Activated CD4-positive, alpha-beta memory T cell treated with anti-CD3 and anti-CD28 coated beads for 36 hours (primary cell): ENCODE measurements at places on chromosomes 6 and 20. TPM values are rescaled to one million over a fixed set of nuclear protein-coding genes. Genes with fewer than 3 reads are reported as not detected.

TFAP2C gene
- total RNA-seq, result not detected

DNA sequence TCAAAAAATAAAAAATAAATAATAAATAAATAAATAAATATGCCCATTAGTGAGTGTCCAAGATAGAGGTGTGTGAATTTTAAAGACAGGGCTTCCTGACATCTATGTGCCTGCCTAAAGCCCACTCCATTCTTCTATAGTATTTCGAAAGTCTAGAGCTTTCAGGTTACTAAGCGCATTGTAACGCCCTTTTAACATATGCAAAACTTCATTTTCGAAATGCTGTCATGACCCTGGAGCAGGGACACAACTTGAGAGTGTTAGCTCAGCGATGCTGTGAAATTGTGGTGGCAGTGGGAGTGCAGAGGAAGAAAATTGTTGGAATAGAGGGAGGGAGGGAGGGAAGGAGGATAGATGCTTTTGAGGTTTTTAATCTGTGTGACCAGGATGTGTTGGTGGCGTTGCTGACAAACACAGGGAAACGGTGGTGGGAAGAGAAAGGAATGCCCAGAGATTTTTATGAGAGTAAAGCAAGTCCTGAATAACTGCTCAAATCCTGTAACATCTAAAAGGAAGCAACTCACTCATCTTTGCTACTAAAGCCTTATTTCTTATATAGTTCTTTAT, 169.3 kb downstream of the ARID1B start:
- H3K4me1 ChIP-seq, result peaks cover 49% of the 10 kb centered on the region
- H3K36me3 ChIP-seq, result no peaks in the 10 kb centered on the region
- H3K27me3 ChIP-seq, result no peaks in the 10 kb centered on the region
- H3K27ac ChIP-seq, result no peak overlapping the region

GPX5 gene
- not detected for total RNA-seq

DNA sequence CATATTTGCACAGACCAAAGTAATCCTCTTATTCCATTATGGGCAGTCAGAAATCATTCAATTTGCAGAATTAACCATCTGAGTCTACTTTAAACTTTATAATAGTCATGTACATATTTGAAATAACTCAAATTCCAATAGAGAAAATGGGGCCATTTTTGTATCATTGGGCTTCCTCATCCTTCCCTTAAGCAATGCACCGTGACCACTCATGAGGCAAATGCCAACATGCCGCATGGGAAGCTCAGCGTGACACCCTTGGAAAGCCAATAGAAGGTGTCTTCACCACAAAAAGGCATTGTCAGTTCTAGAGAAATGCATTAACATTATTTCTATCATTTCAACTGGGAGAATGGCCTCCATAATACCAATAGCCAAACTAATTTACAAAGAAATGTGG, 38.5 kb downstream of the SIM1 start:
- H3K36me3 ChIP-seq, result no peaks in the 10 kb centered on the region
- no peaks in the 10 kb centered on the region for H3K4me1 ChIP-seq
- DNase-seq, result no peak
- H3K27ac ChIP-seq, result no peak overlapping the region
- no peak overlapping the region for H3K4me3 ChIP-seq
- H3K27me3 ChIP-seq, result peaks cover 2% of the 10 kb centered on the region

GRCh38 chr6:52328729-52329128, 33.2 kb upstream of the PAQR8 start:
- peaks cover 13% of the 10 kb centered on the region for H3K4me1 ChIP-seq
- no peaks in the 10 kb centered on the region for H3K27me3 ChIP-seq
- H3K27ac ChIP-seq, result no peak overlapping the region
- no peak overlapping the region for H3K4me3 ChIP-seq
- H3K36me3 ChIP-seq, result no peaks in the 10 kb centered on the region

DNA sequence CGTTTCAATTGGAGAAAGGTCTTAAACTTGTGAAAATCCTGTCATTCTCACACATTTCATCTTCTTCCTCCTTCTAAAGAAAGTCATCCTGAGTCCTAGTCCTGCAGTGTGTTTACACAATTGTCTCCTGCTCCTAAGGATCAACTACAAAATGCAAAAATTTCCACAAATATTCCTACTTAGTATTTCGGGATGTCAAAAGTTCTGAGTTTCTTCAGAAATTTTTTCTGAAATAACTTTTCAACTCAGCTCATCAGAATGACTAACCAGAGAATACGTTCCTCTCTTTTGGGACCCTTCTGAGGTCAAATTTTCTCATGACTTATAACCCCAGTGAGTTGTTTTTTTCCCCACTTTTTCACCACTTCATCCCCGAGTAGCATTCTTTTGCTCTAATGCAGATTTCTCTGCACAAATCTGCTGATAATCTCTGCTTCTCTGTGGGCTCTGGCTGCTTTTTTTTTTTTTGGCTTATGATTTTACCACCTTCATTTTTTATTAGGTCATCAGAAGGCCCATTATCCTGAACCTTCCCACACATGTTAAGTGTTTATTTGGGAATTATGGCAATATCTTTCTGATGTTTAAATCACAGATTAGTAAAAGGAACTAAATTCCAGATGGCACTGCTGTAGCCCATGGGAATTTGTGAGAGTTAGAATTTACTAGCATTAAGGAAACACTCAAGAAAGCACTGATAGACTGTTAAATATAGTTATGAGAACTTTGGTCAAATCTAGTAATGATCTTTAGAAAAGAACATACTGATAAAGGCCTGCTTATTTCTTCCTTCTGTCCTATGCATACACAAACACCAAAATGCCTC, 41.4 kb downstream of the MAP3K5 start:
- peak overlapping the region; percentile 74 for H3K27ac ChIP-seq
- no peaks in the 10 kb centered on the region for H3K27me3 ChIP-seq
- peak overlapping the region; percentile 25 for H3K4me3 ChIP-seq
- peaks cover 2% of the 10 kb centered on the region for H3K36me3 ChIP-seq
- no peak for DNase-seq

CCM2L gene
- total RNA-seq, result not detected

GRCh38 chr6:114588726-114589125, 245.9 kb upstream of the HS3ST5 start:
- H3K4me1 ChIP-seq, result no peaks in the 10 kb centered on the region
- DNase-seq, result no peak
- no peaks in the 10 kb centered on the region for H3K27me3 ChIP-seq
- no peak overlapping the region for H3K4me3 ChIP-seq
- no peaks in the 10 kb centered on the region for H3K36me3 ChIP-seq
- H3K27ac ChIP-seq, result no peak overlapping the region

ELMO2 gene
- 57.4 TPM for total RNA-seq

DNA sequence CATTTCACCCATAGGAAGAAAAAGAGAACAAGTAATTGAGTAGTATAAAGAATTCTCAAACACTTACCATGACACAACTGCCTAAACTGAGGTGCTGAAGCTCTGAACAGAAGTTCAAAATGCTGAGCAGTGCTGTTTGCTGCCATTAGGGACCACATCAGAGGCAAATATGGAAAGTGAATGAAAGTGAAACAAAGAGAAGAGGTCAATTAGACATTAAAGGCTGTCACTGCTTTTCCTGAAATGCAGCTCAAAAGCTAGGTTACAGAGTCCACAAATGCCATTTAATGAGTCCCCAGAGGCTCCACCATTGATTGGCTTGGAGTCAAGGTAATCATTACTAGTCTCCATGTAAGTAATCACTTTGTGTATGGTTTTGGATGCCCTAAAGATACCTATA, 46.1 kb downstream of the POU3F2 start:
- H3K4me1 ChIP-seq, result peaks cover 8% of the 10 kb centered on the region
- peaks cover 20% of the 10 kb centered on the region for H3K36me3 ChIP-seq
- no peak for DNase-seq
- H3K4me3 ChIP-seq, result no peak overlapping the region
- no peaks in the 10 kb centered on the region for H3K27me3 ChIP-seq
- H3K27ac ChIP-seq, result no peak overlapping the region

HSPA1A gene
- total RNA-seq, result 68.5 TPM

- H3K27ac ChIP-seq, result no peak overlapping the region
- H3K36me3 ChIP-seq, result no peaks in the 10 kb centered on the region
- H3K27me3 ChIP-seq, result peaks cover 2% of the 10 kb centered on the region
- H3K4me1 ChIP-seq, result peaks cover 29% of the 10 kb centered on the region
- no peak for DNase-seq
These were observed 74.6 kb upstream of the NAA20 start for GRCh38 chr20:19942611-19943010.

CEP250 gene
- 60.8 TPM for total RNA-seq

SLC22A7 gene
- not detected for total RNA-seq

DNA sequence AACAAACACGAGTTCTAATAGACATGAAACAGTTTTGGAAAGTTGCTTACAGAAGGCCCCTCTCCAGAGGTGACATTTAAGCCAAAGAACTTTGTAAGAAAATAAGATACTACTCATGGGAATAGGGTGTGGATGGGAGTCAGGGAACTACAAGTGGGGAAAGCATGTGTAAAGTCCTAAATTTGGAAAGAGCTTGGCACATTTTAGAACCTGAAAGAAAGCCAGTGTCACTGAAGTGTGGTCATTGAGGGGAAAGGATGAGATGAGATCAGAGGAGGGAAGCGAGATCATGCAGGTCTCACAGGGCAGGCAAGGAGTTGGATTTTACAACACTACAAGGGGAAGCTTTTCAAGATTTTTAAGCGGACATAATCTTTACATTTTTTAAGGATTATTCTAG, 38.0 kb downstream of the VGLL2 start:
- no peaks in the 10 kb centered on the region for H3K36me3 ChIP-seq
- no peaks in the 10 kb centered on the region for H3K4me1 ChIP-seq
- H3K4me3 ChIP-seq, result no peak overlapping the region

DNA sequence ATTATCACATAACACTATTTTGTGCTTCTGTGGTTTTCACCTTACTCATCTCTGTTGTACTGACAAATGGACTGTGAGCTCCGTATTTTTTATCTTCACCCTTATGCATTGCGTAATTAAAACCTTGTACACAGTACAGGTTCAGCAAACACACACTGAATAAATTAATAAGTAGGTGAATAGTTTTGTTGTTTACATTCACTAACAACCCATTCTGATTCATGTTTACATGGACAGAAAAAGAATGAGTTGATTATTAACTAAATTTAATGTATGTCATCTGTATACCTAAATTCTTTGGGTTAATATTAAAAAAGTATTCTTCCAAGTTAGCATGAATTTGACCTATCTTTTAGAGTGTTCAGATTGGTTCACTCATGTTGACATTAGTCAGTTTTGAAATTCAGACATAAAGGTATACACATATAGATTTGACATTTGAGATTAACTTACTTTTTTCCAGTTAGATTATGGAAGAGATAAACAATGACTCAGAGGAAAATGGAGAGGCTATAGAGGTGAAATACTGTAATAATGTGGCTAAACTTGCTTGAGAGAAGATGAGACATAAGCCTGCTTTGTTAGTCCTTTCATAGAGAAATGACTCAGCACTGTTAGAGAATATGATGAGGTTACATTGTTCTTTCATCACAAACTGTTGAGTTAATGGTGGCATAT, 541.7 kb upstream of the FLRT3 start:
- no peaks in the 10 kb centered on the region for H3K4me1 ChIP-seq
- no peaks in the 10 kb centered on the region for H3K27me3 ChIP-seq
- no peak overlapping the region for H3K4me3 ChIP-seq
- no peak for DNase-seq
- no peaks in the 10 kb centered on the region for H3K36me3 ChIP-seq

DNA sequence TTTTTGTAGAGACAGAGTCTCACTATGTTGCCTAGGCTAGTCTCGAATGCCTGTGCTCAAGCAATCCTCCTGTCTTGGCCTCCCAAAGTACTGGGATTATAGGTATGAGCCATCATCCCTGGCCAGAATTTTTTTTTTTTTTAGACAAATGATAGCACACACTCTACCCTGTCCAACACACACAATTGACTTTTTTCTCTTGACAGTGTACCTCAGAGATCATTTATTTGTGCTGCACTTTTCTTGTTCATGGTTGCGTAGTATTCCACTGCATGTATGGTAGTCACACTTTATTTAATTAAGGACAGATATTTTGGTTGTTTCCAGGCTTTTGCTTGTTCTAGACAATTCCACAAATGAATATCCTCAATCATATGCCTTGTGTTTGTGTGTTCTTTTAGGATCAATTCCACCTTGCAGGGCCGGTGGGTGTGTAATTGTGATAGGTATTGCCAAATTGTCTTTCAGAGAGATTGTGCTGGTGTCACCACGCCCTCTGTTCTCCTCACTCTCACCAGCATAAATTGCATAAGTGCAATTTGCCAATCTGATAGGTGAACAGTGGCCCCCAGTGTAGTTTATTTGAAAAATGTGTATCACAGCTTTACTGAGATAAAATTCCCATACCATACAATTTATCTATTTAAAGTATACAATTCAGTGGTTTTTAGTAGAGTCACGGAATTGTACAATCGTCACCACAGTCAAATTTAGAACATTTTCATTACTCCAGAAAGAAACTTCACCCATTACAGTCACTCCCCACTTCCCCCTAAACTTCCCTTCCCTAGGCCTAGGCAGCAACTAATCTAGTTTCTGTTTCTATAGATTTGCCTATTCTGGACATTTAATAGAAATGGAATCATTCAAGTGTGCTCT, 20.1 kb downstream of the SRC start:
- H3K27ac ChIP-seq, result no peak overlapping the region
- DNase-seq, result no peak
- H3K36me3 ChIP-seq, result peaks cover 5% of the 10 kb centered on the region

GRCh38 chr6:20533746-20534294, 437 bp upstream of the CDKAL1 start:
- H3K27me3 ChIP-seq, result peaks cover 3% of the 10 kb centered on the region
- peak overlapping the region; percentile 99 for H3K4me3 ChIP-seq
- DNase-seq, result peak; percentile 12
- peaks cover 34% of the 10 kb centered on the region for H3K4me1 ChIP-seq
- peak overlapping the region; percentile 68 for H3K27ac ChIP-seq

CPXM1 gene
- total RNA-seq, result 2.3 TPM

- no peaks in the 10 kb centered on the region for H3K27me3 ChIP-seq
- peaks cover 21% of the 10 kb centered on the region for H3K36me3 ChIP-seq
- no peak overlapping the region for H3K27ac ChIP-seq
- H3K4me3 ChIP-seq, result no peak overlapping the region
These were observed 20.3 kb downstream of the ZMYND8 start for GRCh38 chr20:47336129-47336754.

- no peaks in the 10 kb centered on the region for H3K27me3 ChIP-seq
- H3K4me3 ChIP-seq, result no peak overlapping the region
- H3K27ac ChIP-seq, result no peak overlapping the region
- H3K4me1 ChIP-seq, result peaks cover 49% of the 10 kb centered on the region
- no peak for DNase-seq
These were observed 27.3 kb downstream of the CDK5RAP1 start for GRCh38 chr20:33373735-33374605.

RALGAPA2 gene
- total RNA-seq, result 16.6 TPM

DNA sequence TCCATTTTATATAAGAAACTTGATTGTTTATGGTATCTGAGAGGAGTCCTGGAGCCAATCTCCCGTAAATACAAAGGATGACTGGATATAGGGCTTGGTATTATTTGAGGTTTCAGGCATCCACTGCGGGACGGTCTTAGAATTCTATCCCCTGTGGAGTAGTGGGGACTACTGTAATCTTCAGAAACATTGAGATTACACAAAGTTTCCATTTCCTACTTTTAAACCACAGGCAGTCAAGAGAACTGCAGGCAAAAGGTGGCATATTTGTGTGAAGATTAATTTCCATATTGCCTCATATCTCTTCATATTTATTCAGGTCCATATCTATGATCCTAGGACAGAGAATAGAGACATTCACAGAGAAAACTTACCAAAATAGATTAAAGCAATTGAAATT, 586.2 kb downstream of the PHF3 start:
- no peaks in the 10 kb centered on the region for H3K4me1 ChIP-seq
- H3K4me3 ChIP-seq, result no peak overlapping the region
- H3K27ac ChIP-seq, result no peak overlapping the region
- no peaks in the 10 kb centered on the region for H3K27me3 ChIP-seq
- no peaks in the 10 kb centered on the region for H3K36me3 ChIP-seq

- H3K27ac ChIP-seq, result no peak overlapping the region
- no peaks in the 10 kb centered on the region for H3K36me3 ChIP-seq
- H3K27me3 ChIP-seq, result no peaks in the 10 kb centered on the region
- H3K4me1 ChIP-seq, result no peaks in the 10 kb centered on the region
These were observed 329.7 kb downstream of the LMBRD1 start for GRCh38 chr6:69466979-69467570.
